ENCODE measurements at places on chromosomes 16 and 17. TPM values are rescaled to one million over a fixed set of nuclear protein-coding genes. Genes with fewer than 3 reads are reported as not detected.

GRCh38 chr16:55697867-55698266 lies 42.1 kb downstream of the SLC6A2 start:
- no peak for DNase-seq

- DNase-seq, result no peak
Observed at GRCh38 chr17:57905875-57906455, 49.2 kb downstream of the CUEDC1 start.

DNA sequence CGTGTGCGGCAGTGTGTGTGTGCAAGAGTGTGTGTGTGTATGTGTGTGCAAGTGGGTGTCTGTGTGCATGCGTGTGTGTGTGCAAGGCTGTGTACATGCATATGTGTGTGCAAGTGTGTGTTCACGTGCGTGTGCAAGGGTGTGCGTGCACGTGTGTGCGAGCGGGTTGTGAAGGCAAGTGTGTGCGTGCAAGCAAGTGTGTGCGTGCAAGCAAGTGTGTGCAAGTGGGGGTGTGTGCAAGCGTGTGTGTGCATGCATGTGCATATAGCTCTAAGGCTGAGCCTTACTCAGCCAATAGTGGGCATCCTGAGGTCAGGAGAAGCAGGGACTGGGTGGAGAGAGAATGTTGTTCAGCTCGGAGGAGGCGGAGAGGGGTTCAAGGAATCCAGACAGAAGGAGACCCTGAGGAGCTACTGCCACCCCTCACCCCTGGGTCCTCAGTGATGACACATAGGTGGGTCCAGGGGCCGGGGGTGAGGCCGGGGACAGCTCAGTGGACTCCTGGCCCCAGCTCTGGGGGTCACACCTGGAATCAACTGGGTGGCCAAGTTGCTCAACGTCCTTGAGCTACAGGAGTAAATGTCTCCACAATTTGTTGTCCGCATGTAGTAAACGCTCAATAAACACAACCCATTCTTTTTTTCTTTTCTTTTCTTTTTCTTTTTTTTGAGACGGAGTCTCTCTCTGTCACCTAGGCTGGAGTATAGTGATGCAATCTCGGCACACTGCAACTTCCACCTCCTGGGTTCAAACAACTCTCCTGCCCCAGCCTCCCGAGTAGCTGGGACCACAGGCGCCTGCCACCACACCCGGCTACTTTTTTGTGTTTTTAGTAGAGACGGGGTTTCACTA lies 1.8 kb downstream of the PRR29 start:
- DNase-seq, result no peak

- no peak for DNase-seq
Observed at GRCh38 chr17:79997011-79997660, 38.5 kb downstream of the TBC1D16 start.

GRCh38 chr17:31425282-31426040 lies 34.0 kb downstream of the RAB11FIP4 start:
- DNase-seq, result no peak

- DNase-seq, result peak; percentile 71
Observed at GRCh38 chr17:8126491-8127066, 2.7 kb upstream of the HES7 start.

CBFA2T3 gene
- polyA plus RNA-seq, result 34.3 TPM
